ENCODE measurements at places on chromosomes 7 and 10.

GRCh38 chr10:13503745-13504463, 24.9 kb downstream of the BEND7 start:
- no peak for DNase-seq

DNA sequence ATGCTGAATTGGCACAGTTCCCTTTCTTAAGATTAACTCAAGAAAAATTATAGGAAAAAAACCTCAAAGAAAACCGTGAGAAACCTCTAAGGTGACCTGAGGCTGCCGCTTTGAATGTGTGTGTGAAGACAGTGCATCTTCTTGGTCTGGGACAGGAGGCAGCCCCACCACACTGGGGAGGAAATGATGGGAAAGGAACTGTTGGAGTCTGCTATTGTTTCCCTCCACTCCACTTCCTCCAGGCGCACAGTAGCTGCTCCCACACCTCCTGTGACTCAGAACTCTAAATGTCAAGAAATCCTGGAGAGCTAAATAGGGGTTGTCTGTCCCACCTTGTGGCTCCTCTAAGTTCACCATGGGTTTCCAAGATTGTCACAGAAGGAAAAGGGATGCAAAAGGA, 179.4 kb downstream of the PDE1C start:
- DNase-seq: no peak

- no peak for DNase-seq
Measured at GRCh38 chr7:36972140-36972518, 247.8 kb upstream of the AOAH start.

GRCh38 chr7:108528183-108528712, 2.3 kb upstream of the PNPLA8 start:
- no peak for DNase-seq

DNA sequence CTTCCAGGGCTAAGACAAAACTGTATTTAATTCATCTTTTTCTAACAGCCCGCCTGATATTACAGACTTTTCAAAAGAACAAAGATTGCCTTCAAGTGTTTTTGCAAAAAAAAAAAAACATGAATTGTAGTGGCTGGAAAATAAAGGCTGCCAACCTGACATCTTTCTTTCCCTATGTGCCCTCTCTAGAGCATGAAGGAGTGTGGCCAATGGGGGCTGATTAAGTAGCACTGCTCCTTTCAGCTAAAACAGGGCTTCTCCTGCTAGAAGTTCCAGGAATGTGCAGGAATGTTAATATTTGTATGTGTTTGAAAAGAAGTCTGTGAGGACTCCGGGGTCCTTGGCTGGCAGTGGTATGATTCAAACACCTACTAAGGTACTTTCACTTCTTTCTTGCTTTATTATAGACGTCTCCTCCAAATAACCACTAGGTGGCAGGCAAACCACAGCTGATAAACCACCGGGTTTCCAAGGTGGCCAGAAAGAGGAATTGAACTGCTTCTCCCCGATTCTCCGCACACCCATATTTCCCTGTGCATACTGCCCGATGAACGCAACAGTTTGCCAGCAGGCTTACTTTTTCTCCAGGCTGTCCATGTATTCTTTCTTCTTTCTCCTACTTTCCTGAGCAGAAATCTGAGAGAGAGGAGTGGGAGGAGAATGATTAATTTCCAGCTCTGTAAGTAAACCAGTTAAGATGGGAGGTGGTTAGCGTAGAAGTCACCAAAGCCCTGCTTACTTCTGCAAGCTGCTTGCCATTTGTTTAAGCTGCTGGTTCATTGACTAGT, 56.8 kb upstream of the DGKI start:
- DNase-seq: no peak

DNA sequence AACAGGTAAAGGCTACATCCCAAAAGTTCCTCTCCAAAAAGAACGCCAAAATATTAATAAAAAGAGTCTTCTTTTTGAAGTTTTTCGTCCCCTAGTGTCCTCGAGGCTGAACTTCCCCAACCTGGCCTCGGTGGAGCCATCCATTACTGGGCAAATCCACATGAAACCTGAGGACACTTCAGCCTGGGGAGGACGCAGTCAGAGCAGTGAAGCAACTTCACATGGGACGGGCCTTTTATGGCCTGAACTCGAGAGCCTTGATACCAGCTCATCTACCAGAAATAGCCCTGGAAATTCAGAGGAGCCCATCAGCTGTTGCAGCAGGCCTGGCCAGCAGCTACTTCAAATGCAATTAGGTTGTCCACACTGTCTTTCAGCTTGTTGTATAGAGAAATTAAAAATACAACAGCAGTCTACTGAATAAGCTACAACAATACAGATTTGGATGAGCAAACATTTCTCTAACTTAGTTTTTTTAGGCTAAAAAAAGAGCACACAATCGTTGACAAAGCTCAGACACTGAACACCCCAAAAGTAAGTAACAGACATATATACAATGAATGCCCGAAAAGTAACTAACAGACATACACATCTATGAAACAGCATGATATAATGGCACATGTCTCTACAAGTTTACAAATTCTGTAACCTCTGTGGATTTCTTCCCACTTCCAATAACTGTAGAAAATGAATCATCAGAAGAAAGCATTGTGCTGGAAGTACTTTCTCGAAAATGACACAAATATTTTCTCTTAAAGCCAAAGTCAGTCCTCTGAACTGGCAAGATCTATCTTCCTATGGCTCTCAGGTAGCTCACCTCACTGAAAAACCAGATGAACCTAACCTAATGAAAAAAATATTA, at the start of gene SVIL:
TSS of gene SVIL (minus strand) at position 208 of the 862 bp plus-strand sequence. CDS start 79,913 bp downstream, outside the sequence.
- DNase-seq: no peak

DNA sequence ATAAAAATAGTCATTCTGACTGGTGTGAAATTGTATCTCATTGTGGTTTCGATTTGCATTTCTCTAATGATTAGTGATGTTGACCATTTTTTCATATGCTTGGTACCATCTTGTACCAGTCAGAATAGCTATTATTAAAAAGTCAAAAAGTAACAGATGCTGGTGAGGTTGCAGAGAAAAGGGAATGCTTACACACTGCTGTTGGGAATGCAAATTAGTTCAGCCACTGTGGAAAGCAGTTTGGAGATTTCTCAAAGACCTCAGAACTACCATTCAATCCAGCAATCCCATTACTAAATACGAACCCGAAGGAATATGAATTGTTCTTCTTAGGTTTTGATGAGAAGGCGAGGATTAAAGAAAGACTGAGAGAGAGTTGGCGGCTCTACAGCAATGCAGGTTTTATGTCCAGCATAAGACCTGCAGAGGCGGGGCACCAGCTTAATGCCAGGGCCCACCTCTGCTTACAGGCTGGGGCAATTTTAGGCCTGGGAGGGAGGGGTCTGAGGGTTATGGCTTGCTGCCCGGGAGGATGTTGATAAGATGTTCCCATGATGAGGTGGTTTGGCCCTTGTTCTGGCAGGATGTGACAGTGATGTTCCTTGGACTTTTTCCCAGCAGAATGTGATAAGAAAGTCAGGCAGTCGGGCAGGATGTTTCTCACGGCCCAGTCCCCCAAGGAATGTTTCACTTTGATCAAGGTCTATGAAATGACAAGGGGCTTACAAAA, 74.4 kb downstream of the MEST start:
- DNase-seq: no peak

- DNase-seq: no peak
Measured at GRCh38 chr7:25789701-25790640, 362.0 kb upstream of the NFE2L3 start.

DNA sequence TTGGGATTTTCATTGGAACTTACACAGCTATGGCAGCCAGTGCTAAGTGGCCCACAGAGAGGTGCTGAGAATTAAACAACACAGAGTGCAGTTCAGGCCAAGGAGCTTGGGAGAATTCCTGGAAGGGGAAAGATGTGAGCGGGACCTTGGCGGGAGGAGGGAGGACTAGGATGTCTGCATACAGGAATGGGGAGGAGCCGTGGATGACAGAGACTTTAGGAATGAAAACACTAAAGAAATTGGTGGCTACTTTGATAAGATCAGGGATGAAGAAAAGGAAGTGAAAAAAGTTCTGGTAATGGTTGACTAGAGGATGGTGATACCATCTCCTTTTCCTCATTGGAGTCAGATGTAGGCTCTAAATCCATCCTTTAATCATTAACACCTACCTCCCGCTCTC, 234.2 kb upstream of the FZD8 start:
- no peak for DNase-seq

DNA sequence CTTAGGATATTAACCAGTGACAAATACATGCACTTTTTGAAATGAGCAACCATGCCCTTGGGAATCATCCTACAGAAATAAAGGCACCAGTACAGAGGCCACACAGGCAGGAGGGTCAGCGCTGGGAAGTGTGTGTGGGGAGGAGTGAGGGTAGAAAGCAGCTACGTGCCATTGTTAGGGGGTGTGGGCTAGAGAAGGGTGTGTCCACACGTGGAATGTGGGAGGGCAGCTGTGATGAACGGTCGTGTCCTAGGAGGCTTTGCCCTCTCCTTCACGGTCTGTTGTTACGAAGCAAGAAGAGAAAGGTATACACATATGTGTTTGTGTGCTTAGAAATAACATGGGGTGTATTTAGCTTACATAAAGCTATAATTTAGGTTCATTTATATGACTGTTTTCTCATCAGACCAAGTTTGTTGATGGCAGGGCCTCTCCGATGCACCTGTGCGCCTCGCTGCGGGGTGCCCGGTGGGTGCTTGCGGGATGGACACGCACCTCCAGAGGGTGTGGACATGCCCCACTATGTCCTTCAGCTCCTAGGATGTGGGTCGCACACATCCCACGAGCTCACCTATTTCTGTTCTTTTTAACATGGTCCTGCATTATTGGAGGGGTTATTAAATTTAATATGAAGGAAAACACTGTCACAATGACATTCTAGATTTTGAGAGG, 16.9 kb upstream of the GET4 start:
- no peak for DNase-seq

DNA sequence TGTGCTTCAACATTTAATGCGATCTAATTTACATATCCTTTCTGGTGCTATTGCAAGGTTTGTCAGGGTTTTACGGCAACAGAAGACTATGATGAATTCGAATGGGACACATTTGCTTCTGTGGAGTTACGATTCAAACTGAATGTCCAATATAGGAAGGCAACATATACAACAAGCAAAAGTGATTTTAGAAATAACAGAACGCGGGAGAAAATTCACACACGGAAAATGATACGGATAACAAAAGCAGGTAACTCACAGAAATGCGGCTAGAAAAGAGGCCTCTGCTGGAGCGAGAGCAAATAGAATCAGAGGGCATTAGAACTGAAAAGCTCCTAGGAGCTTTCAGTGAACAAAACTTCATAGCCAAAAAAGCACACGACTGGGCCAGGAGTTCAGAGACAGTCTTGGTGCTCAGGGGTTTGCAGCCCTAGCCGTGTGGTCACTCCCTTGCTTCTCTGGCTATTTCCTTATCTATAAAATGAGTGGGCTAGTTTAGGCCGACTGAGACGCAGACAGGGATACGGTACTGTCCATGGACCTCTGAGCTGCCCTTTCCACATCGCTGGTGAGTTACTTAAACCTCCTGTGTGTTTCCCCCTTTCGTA, 557 bp upstream of the TAX1BP1 start:
- no peak for DNase-seq

GRCh38 chr7:130022115-130022514, 29.1 kb downstream of the ZC3HC1 start:
- no peak for DNase-seq

DNA sequence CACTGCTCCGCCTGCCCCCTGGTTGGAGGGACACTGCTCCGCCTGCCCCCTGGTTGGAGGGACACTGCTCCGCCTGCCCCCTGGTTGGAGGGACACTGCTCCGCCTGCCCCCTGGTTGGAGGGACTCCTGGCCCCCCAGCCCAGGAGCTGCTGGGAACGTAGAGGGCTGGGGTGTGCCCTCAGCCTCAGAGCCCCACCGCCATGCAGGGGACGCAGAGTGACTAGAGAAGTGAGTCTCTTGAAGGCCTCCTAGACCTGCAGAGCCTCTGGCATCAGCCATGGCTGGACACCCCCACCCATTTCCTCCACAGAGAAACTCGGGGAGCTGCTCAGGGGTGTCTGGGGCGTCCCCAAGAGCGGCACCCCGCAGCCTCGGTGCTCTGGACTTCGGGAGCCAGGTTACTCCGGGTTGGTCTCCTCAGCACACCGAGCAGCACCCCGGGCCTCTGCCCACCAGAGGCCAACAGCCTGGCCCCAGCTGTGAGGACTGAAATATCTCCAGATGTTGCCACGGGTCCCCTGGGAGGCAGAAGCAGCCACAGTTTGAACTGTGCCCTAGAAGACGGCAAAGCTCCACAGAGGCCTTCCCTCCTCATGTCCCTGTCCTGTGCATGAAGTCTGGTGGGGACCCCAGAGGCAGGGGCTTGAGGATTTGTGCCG, 191.9 kb downstream of the ELFN1 start:
- DNase-seq: no peak

- DNase-seq: no peak
Measured at GRCh38 chr7:143279186-143280098, 5.3 kb upstream of the TMEM139 start.

DNA sequence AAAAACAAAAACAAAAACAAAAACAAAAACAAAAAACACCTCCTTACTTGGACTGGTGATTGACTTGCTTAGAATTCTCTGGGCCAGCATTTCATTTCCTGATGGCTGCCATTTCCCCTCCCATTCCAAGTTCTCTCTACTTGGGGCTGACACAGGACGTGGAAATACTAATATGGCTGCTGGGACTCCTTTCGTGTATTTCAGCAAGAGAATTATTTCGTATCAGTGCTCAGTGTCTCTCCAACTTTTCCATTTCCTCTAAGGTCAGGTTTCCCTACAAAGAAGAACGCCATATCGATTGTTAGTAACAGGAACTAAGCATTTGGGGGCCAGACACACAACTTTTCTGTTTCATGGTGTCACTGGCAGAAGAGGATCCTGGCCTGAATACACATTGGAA, 22.5 kb upstream of the VAX1 start:
- DNase-seq: no peak

DNA sequence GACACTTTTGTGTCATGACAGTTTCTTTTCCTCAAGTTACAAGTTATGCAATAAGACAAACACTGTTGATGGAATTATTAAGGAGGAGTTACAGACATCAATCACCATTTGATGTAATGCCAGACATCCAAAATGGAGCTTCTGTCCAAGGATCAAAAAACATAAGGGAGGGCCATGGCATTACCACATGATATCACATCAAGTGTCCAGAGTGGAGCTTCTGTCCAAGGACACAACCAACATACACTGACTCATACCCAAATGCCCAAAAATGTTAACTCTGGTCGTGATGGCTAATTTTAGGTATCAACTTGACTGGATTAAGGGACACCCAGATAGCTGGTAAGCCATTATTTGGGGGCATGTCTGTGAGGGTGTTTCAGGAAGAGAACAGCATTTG, 140.4 kb downstream of the DOCK4 start:
- DNase-seq: no peak

- DNase-seq: no peak
Measured at GRCh38 chr10:50972591-50972990, 87.2 kb upstream of the A1CF start.

GRCh38 chr7:31814187-31814586, 127.2 kb downstream of the PPP1R17 start:
- DNase-seq: no peak

GRCh38 chr7:106279425-106280197, 5.2 kb downstream of the NAMPT start:
- DNase-seq: no peak

- no peak for DNase-seq
Measured at GRCh38 chr7:113159746-113160339, 41.5 kb upstream of the SMIM30 start.

- DNase-seq: no peak
Measured at GRCh38 chr7:148037044-148037443, 553.5 kb upstream of the C7orf33 start.

All from activated naive CD4-positive, alpha-beta T cell treated with anti-CD3 and anti-CD28 coated beads, Interleukin-2, amount 50 U/mL, for 72 hours (primary cell).